ENCODE measurements at places on chromosomes 4 and X. TPM values are rescaled to one million over a fixed set of nuclear protein-coding genes. Genes with fewer than 3 reads are reported as not detected.

- DNase-seq: no peak
These were observed 284.8 kb upstream of the TENM3 start for GRCh38 chr4:181958446-181958845.

DNA sequence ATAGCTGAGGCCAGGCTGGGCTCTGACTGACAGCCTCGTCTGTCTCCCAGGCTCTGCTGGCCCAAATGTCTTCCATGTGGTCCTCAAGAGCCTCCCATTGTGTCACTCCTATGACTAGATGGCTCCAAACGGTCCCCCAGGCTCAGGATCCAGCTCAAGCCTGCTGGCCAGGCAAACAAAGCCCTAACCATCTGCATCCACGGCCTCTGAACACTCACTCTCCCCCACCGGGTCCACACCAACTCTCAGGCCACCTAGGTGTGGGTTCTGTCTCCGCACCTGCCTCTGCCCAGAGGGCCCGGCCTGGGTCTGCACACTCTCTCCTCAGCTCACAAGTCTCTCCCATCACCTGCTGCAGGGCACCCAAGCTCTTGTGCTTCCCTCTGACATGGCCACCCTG is 52.9 kb downstream of the JAKMIP1 start:
- no peak for DNase-seq

DNA sequence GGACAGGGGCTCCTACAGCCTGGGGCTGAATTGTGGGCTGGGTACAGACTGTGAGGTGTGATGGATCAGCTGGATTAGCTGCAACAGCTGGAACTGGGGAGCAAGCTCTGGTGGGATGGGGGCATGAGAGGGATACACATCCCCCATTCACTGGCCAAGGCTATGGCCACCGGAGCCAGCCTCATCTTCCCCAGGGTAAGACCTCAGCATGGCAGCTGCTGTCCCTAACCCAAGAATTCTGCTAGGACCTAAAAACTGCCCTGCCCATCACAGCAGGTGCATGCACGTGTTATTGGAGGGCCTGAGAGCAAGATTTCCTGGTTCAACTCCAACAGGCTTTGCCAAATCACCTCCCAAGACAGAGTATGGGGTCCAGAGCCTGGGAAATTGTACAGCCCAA is 258.6 kb upstream of the AGTR2 start:
- DNase-seq: no peak

Gene ARHGAP6
- total RNA-seq: 0.36 TPM

Gene AWAT2
- total RNA-seq: not detected

Gene PDLIM3
- total RNA-seq: 18.9 TPM

Gene PDCL2
- not detected for total RNA-seq

Gene PF4V1
- total RNA-seq: not detected
